CD4-positive, alpha-beta T cell treated with Interleukin-2 at 100 ng/mL for 4 hours (primary cell): ENCODE measurements at places on chromosomes 3 and 15.
A peak's percentile ranks its signal among the peaks of the same experiment; 100 is the strongest.

DNA sequence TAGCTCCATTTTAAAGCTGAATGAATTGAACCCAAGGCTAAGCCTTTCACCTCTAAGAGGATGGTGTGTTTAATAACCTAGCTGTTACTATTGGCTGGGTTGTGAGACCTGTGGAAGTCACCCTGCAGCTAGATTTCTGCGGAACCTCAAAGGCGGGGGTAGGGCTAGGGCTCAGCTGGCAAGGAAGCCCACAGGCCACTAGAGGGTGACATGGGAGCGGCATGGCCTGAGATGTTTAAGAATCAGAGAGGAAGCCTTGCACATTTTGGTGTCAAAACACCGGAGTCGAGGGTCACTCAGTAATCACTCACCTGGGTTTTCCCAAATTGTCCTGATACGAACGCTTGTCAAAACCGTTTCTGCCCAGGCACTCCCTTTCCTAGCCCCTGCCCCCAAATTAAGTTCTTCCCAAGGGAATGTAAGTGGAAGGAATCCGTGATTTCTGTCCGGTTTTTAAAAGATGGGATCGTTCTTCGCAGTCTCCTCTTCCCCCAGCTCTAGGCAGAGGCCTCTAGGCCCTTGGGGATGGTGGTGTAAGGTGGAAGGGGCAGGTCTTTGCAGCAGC, 3.8 kb upstream of the ACAD9 start:
- peak; percentile 63 for DNase-seq

DNA sequence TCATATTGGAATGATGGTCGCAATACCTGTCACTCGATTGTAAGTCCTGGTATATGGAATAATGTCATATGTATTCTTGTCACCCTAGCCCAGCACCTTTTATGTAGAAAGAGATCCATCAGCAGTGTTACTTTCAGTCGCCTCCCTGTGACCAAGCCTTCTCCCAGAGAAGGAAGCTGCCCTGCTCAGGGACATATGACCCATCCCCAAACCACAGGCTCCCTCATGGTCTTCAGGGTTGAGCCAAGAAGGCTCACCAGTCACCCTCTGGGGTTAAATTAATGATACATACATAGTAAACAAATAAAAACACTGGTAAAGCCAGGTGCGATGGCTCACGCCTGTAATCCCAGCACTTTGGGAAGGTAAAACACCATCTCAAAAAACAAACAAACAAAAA, 4.6 kb upstream of the MFGE8 start:
- DNase-seq = no peak

- no peak for DNase-seq
Observed at GRCh38 chr3:165505657-165506056, 309.5 kb upstream of the SLITRK3 start.

- peak; percentile 34 for DNase-seq
Observed at GRCh38 chr3:141386611-141387111, 18.4 kb downstream of the ZBTB38 start.

DNA sequence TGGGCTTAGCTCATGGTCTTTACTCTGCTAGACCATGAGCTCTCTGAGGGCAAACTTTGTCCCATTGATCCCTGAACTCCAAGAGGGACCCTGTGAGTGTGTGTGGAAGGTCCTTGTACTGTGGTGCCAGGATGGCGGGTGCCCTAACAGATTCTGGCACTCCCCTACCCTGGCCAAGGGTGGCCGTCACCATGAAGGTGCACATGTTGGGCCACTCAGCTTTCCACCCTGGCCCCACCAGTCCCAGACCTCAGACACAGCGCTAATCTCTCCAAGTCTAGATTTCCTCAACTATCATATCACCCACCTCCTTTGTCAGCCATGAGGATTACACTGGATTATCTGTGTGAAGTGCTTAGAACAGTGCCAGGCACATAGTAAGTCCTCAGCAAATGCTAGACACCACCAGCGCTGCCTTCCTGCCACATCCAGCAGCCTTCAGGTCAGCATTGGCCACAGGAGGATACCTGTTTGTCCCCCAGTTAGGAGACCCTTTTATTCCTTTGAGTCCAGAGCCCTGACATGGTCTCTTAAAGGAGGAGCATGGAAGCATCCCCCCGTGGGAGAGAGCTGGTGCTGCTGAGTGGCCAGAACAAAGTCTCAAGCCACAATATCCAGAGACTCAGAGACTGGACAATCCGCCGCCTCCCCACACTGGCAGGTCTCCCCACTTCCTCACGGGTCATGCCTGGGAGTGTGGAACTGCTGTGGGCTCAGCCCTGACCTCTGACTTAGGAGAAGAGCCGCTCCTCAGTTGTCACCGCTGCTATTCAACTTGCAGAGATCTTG, 44.5 kb upstream of the SLCO2A1 start:
- DNase-seq = no peak

GRCh38 chr15:29822684-29823459, 604 bp upstream of the TJP1 start:
- DNase-seq = no peak

DNA sequence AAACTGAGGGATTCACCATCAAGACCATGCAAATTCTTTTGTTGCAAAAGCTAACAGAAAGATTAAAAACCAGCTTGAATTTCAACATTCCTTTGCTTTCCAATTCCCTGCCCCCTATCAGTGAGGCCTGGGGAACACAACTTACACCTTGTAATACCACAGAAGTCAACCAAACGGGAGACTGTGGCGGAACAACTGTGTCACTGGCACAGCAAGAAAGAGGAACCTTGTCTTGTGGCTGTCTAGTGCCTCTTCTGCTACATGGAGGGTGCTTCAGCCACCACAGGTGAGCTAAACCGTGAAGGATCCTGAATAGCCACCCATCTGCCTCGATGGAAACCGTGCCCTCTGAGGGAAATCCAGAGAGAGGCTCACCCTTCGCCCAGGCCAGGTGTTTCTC, 11.4 kb downstream of the CCDC12 start:
- no peak for DNase-seq

DNA sequence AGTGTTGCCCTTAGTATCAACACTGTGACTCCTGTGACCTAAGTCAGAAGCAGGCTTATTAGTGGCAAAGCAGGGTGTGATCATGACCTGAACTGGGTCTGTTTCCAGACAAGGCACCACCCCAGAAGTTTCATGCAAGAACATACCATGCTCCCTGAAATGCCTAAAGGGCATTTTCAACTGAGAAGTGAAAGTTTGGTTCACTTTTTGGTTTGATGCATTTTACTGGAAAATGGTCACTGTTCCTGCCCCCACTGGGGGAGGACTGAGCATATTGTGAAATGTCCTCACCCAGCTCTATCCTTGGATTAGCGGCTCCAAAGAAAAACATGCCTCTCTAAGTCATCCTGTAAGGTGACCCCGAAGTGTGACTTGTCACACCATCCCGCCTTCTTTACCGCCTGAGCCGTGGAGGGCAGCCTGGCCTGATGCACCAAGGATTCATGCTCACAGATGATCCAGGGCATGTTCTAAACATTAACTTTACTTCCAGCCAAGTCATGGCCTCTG, 3.1 kb upstream of the FAM240A start:
- no peak for DNase-seq

GRCh38 chr3:168894214-168894613, 769.3 kb downstream of the MECOM start:
- no peak for DNase-seq

- DNase-seq = no peak
Observed at GRCh38 chr15:93477188-93477587, 388.2 kb upstream of the RGMA start.

DNA sequence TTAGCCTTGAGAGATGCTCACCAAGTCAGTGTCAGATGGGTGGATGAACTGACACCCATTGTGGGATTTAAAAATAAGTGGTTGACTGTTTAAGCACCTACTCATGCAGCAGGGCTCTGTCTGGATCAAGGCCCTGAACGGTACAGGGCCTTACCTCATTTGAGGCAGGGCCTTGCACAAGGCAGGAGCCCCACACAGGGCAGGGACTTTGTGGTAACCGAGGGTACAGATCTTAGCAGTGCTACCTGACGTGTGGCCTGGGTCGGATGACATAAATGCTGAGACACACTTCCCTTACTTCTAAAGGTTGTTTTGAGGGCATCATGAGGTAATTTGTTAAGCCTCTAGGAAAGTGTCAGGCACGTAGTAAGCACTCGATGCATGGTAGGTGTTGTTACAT, 59.5 kb upstream of the PLXNA1 start:
- no peak for DNase-seq

DNA sequence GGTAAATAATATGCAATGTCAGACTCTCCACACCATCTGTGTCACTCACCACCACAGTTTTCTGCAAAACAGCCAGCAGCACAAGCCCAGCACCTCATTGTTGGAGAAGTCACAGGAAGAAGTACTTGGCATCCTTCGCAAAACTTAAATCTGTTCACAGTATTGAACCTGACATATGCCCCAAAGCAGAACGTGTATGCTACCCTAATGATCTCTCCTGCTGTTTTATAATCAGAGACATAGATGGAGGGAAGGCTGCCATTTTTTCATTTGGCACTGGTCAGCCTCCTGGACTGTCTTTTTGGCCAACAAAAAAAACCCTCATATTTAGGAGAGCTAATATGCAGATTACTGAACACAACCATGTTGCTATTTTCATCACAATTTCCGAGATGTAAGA, 1272.9 kb downstream of the ROBO1 start:
- no peak for DNase-seq

DNA sequence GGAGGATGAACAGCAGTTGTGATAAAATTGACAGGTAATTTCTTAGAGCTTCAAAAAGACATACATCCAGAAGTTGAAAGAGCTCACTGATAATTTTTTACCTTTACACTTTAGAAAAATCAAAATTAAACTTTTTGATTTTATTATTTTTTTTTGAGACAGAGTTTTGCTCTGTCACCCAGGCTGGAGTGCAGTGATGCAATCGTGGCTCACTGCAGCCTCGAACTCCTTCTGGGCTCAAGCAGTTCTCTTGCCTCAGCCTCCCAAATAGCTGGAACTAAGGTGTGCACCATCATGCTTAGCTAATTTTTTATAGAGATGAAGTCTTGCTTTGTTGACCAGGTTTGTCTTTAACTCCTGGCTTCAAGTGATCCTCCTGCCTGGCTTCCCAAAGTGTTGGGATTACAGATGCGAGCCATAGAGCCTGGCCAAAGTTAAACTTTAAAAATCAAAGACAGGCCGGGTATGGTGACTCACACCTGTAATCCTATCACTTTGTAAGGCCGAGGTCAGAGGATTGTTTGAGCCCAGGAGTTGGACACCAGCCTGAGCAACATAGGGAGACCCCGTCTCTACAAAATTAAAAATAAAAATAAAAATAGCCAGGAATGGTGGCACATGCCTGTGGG, 21.7 kb downstream of the PLA2G4F start:
- no peak for DNase-seq

DNA sequence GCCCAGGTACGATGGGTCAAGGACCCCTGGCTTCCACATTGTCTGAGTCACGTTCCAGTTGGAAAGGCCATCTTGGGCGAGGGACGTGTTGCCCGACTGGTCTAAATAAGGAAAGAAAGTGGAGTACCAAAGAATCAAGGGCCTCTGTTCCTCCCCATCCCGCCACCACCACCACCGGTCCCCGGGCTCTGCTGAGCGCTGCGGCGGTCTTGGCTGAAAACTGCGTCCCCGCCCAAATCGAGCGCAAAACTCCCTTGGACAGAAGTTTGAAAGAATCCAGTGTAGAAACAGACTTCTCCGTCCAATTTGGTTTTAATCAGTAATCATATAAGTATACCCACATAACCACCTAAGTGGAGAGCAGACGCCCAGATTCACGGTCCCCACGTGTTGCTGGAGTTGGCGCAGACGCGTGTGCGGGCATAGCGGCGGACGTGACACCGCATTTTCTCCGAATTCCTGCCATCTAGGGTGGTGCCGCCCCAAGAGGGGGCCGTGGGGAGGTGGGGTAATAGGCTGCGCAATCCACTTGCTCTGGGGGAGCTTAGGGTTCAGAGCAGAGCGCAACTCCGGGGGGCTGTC, 243.8 kb upstream of the TOPAZ1 start:
- no peak for DNase-seq

DNA sequence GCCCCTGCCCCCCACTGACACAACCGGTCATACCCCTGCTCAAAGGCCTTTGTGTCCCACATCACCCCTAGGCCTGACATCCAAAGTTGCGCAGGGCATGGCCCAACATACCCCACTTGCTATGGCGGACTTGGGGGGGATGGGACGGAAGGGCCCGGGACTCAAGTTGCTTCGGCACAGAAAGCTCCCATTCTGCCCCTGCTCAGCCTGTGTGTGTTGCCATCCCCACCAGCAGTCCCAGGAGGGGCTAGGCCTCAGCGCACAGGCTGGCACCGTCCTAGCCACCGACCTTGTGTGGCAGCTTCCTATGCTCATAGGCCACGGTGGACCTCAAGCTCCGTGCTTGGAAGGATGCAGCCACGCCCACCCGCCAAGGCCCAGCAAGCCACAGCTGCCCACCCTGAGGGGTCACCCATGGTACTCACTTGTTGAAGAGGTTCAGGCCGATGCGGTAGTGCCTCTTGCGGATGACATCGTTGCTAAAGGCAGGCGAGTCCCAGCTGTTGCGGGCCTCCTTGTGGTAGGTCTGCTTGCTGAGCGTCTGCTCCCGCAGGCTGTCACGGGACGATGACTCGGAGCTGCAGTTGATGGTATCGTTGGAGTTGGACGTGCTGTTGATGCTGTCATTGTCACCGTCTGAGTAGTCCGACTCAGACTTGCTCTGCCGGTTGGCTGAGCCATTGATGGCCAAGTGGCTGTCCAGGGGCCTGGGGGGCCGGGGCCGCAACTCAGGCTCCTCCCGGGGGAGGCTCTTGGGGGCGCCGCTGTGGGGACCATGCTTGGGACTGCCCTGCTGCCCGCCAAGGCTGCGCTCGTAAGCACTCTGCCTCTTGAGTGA, 93.9 kb upstream of the RPL32 start:
- DNase-seq = no peak

- DNase-seq = no peak
Observed at GRCh38 chr3:123169492-123169929, 32.2 kb upstream of the SEC22A start.

- no peak for DNase-seq
Observed at GRCh38 chr3:160016972-160017371, 28.3 kb downstream of the IL12A start.

DNA sequence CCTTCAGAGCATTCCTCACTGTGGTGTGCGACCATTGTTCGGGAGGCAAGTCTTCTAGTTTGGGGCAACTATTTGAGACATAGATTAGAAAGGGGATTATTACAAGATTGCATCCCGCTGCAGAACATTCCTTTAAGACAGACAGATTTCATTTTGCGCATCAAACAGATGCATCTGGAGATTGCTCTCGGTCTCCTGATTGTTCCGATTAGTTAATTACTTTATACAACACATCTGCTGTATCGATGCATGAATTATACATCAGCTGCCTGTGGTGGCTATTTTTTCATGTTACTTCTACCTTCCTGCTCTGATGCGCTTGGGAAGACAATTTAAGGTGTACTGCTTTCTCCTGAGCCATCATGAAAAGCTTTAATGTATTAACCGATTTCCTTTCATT, 10.0 kb downstream of the SATB1 start:
- DNase-seq = no peak

DNA sequence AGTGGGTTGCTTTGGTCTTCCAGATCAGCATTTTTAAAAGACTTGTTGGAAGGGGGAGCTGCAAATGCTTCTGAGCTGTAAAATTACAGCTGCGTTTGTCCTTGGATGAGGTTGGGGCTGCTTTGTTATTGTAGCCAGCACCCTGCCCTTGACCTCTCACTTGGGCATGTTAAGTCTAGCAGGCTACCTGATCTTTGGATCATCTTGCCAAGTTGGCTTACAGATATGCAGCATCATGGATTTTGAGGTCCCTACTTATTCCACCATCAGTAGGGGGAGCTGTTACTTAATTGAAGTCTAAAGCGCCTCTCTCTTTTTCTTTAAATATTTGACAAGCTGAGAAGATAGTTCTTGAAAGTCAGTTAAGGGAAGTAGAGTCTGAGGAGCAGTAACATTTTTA, 793.0 kb downstream of the MCTP2 start:
- no peak for DNase-seq
